Upper lobe of right lung (tissue), 1 donor: ENCODE measurements at places on chromosomes 3 and 15. TPM values are rescaled to one million over a fixed set of nuclear protein-coding genes. Genes with fewer than 3 reads are reported as not detected.

CALML4 gene
- total RNA-seq: 4.5 TPM

UCN2 gene
- total RNA-seq: not detected

GABRG3 gene
- not detected for total RNA-seq

FOXL2NB gene
- not detected for total RNA-seq

SPESP1 gene
- 1.2 TPM for total RNA-seq

PLXNA1 gene
- 53.5 TPM for total RNA-seq

DNA sequence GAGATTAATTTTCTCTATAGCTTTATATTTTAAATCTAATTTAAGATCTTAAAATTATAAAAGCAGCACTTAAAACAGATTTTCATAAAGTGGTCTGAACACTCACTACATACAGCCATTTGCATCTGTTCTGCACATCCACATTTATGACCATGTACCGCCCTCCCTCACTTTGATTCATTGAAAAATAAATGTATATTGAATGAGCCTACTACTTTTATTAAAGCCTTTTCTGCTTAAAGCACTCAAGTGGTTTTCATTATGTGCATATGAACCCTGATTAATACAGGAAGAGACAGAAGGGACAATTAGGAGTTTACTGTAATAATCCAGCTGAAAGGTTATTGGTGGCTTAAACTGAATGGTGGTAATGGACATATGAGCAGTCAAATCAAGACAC, 129.4 kb downstream of the DLG1 start:
- no peaks in the 10 kb centered on the region for H3K36me3 ChIP-seq
- DNase-seq: no peak
- no peak overlapping the region for H3K4me3 ChIP-seq
- no peaks in the 10 kb centered on the region for H3K27me3 ChIP-seq

GRCh38 chr15:58771621-58772250, 634 bp downstream of the MINDY2 start:
- DNase-seq: peak; percentile 75
- H3K4me1 ChIP-seq: peaks cover 37% of the 10 kb centered on the region
- no peaks in the 10 kb centered on the region for H3K27me3 ChIP-seq
- H3K4me3 ChIP-seq: peak overlapping the region; percentile 85
- peak overlapping the region; percentile 96 for H3K27ac ChIP-seq
- no peaks in the 10 kb centered on the region for H3K36me3 ChIP-seq

DNA sequence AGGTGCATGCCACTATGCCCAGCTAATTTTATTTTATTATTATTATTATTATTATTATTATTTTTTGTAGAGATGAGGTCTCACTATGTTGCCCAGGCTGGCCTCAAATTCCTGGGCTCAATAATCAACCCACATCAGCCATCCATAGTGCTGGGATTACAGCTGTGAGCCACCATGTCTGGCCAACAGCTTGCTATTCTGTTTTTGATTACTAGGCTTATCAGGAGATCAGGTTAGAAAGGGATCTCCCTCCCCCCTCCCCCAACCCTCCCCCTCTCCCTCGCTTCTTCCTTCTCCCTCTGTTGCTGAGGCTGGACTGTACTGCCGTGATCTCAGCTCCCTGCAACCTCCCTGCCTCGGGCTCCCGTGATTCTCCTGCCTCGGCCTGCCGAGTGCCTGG, 8.6 kb downstream of the CLN6 start:
- no peak overlapping the region for H3K27ac ChIP-seq
- peaks cover 5% of the 10 kb centered on the region for H3K4me1 ChIP-seq
- no peak for DNase-seq
- no peaks in the 10 kb centered on the region for H3K27me3 ChIP-seq

DNA sequence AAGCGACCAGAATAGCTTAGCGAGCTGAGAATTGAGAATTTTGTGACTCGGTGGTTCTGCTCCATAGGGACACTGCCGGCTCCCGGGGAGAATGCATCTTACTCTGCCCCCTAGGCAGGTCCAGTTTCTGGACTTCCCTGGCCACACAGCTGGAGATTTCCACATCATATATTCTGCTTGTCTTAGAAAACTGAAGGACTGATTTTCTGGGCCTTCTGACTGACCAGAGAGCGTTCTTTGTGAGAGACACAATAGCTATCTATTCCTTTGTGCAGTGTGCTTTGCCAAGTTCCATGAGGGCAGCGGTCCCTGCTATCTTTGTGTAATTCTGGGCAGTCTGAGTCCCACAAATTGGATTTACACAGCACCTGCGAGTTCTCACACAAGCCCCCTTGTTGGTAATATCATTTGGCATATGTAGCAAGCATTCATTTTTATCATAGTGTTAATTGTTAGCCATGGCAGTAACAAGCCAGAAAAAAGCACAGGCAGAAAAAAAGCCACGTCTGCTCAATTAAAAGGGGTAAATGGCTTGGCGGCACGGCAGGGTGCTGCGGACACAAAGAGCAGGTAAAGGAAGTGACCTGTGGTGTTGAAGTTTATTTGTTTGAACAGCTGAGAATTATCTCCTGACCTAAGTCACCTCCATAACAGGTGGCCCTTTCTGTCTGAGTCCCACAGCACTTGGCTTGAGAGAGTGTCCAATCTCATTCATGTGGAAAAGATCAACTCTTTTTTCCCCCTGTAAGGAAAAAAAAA, 688.7 kb downstream of the TUSC7 start:
- no peaks in the 10 kb centered on the region for H3K27me3 ChIP-seq
- no peaks in the 10 kb centered on the region for H3K36me3 ChIP-seq
- H3K27ac ChIP-seq: no peak overlapping the region
- H3K4me1 ChIP-seq: no peaks in the 10 kb centered on the region
- H3K4me3 ChIP-seq: no peak overlapping the region

DNA sequence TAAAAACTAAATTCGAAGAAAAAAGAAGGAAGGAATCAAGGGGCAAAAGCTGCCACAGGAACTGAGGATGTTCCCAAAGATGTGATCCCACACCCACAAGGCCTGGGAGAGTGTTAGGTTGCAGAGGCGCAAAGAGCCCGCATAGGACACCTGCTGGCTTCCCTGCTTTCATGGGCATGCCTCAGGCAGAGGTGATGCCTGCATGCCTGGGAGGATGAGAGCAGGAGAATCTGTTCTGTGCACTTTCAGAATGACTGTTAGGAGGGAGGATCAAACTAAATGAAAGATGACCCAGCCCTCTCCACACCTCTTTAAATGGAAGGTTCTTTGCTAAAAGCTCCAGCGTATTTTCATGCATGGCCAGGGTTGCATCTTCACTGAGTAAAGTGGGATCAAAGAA, 162.4 kb downstream of the PLCL2 start:
- no peak overlapping the region for H3K27ac ChIP-seq
- H3K36me3 ChIP-seq: no peaks in the 10 kb centered on the region
- H3K27me3 ChIP-seq: no peaks in the 10 kb centered on the region

- DNase-seq: no peak
- no peak overlapping the region for H3K4me3 ChIP-seq
- H3K27me3 ChIP-seq: no peaks in the 10 kb centered on the region
- H3K27ac ChIP-seq: no peak overlapping the region
Measured at GRCh38 chr3:16075647-16076046, 98.8 kb upstream of the GALNT15 start.

GRCh38 chr3:11846281-11847266, at the start of gene TAMM41:
Gene TAMM41, minus strand, starts transcription at chr3:11846885. Its CDS starts 249 bp downstream, at chr3:11846636.
- H3K4me1 ChIP-seq: peaks cover 17% of the 10 kb centered on the region
- H3K27me3 ChIP-seq: no peaks in the 10 kb centered on the region
- H3K4me3 ChIP-seq: peak within 1 kb of the TSS; percentile 86
- peak; percentile 96 for DNase-seq

GRCh38 chr3:152139651-152140050, 129.1 kb upstream of the MBNL1 start:
- H3K27ac ChIP-seq: no peak overlapping the region
- H3K4me1 ChIP-seq: no peaks in the 10 kb centered on the region
- H3K36me3 ChIP-seq: no peaks in the 10 kb centered on the region
